ENCODE measurements at places on chromosomes 16 and 17.
A peak's percentile ranks its signal among the peaks of the same experiment; 100 is the strongest.

- DNase-seq = no peak
These were observed 42.4 kb upstream of the ZNF629 start for GRCh38 chr16:30829130-30830071.

GRCh38 chr16:31400191-31400590, 7.1 kb downstream of the ITGAD start:
- DNase-seq = no peak

DNA sequence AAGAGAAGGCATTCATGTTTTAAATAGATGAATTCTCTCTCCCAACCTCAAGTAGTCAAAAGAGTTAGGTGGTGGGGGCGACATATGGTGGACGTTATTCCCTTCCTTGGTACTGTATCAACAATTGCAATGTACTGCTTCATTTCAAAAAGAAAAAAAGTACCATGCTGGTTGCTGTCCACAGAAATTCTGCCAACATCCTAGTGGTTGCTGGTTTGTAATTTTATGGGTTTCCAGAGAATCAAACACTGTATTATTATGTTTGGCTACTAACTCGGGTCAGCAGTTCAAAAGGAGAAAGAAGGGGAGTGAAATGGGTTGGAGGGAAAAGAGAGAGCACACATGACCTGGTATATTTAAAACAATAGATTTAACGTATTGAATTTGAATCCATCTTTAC, 61.1 kb upstream of the KCNJ16 start:
- no peak for DNase-seq

DNA sequence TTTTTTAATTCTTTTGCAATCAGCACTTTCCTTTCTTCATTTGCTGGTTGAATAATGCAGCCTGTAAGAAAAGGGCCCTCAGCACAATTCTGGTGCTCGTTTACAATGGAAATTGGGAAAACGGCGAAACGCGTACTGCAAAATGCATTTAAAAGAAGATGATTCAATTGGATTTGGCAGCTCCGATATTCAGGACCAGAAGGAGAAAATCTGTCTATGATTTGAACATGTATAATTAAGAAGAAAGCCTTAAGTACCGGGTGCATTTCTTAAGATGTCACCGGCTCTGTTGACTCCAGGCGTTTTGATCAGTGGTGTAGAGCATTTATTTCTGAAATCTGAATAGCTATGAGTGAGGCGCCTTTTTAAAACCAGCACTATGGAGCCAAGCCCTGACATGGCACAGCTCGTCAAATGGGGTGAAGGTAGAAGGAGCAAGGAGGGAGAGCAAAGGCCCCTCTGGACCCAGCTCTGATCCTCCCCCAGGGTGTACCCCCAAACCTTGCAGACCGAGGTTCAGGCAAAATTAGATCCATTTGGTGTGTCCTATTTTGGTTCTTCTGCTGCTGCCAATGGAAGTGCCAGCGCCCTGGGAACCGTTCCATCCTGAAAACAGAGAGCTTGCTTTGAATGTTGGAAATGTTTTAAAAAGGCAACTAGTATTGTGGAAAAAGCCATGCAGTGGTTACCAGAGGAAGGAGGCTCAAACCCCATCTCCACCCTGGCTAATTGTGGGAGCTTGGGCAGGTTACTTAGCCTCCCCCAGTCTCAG, 161.4 kb upstream of the RPL38 start:
- DNase-seq = no peak

- peak; percentile 38 for DNase-seq
These were observed 60.4 kb downstream of the BAIAP2 start for GRCh38 chr17:81095383-81095762.

DNA sequence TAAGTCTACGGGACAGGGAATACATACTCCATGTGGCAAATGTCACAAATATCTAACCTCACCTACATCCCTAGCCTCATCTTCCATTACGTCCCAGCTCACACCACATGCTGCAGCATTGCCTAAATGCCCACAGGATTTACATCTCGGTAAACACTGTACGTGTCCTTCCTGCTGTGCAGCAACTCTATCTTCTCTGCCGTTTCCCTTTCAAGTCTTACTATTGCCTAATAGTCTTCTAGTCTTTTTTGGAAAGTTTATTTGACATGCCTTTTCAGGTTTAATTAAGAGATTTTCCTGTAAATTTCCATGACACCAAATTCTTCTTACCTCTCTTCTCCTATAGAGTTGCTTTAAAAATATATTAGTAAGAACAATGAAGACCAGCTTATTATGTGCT, 120.5 kb downstream of the HS3ST4 start:
- no peak for DNase-seq

GRCh38 chr17:48477221-48477620, 47.2 kb upstream of the SKAP1 start:
- no peak for DNase-seq

DNA sequence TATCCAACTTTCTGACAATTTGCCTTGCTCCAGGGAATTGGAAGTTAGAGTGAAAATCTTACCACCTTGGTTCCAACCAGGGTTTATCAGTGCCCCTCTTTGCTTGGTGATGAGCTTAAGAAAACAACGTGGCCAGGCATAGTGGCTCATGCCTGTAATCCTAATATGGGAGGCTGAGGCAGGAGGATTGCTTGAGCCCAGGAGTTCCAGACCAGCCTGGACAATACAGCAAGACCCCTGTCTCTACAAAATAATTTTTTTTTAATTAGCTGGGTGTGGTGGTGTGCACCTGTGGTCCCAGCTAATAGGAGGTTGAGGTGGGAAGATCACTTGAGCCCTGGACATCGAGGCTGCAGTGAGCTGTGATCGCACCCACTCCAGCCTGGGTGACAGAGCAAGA, 21.4 kb downstream of the SLC7A6 start:
- no peak for DNase-seq

DNA sequence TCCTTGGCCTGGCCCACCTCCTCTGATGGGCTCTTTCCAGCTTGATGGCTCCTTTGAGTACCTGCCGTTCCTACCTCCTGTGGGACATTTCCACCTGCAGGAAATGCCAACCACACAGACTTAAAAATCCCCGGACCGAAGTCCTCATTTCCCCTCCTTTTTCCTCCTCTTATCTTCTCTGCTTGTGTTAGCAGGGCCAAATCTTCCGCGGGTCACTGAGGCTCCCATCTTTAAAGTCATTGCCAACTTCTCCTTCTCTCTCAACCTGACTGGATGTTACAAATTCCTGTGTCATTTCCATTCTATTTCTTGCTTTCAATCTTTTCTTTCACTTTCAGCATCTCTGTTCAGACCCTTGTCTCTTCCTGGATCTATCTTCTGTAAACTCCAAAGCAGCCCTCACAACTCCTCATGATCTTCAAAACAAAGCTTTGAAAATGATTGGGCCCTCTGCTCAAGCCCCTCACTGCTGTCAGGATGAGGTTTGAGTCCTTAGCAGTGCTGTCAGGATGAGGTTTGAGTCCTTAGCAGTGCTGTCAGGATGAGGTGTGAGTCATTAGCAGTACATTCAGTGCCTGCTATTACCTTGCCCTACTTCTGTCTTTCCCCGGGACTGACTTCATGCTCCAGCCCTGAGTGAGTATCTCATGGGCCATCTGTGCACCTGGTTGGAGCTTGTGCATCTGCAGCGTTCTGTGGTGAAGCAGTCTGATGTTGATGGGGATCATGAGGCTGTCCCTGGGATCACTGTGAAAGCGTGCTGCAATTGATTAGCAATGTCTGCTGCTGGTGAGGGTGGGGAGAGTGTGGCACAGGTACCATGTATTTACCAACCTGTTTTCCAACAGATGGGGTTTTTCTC, 100.1 kb downstream of the IRF8 start:
- DNase-seq = peak; percentile 26

DNA sequence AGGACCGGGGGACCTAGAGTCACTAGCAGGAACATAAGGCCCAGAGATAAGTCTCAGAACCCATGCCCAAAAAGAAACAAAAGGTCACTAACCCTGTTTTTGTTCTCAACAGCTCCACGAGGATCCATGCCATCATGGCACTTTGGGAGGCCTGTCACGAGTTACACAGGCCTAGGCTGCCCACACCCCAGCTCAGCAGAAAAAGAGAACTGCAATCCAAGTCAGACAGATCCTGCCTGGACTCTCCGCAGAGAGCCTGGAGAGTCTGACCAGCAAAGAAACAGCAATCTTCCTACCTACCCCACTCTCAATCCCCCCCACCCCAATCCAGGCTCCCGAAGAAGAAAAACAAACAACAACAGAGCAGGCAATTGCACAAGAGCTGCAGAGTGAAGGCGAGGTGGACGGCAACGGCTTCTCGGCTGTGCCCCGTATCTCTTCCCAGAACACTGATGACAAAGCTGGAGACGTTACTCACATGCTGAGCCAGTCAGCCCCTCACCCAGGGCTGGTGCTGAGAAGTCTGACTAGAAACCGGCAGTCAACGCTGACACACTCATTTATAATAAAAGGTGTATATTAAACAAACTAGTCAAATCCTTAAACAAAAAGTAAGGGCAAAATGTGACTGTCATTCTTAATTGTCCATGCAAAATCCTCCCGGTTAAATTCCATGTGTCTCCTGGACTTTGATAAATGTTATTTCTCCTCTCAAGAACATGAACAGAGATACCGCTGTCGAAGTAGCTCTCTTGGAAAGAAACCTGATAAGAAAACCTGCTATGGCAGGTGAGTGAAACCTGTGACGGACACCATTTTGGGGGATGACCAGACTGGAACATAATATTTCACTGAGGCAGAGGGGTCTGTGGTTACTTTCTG, 89.3 kb downstream of the SMG6 start:
- no peak for DNase-seq

DNA sequence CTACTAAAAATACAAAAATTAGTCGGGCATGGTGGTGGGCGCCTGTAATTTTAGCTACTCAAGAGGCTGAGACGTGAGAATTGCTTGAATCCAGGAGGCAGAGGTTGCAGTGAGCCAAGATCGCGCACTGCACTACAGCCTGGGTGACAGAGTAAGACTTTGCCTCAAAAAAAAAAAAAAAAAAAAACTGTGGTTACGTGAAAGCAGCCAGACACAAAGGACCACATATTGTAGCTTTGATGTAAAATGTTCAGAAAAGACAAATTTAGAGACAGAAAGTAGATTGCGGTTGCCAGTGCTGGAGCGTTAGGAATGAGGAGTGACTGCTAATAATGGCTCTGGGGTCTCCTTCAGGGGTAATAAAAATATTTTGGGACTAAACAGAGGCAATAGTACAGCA, 4.0 kb upstream of the MEAK7 start:
- DNase-seq = no peak

DNA sequence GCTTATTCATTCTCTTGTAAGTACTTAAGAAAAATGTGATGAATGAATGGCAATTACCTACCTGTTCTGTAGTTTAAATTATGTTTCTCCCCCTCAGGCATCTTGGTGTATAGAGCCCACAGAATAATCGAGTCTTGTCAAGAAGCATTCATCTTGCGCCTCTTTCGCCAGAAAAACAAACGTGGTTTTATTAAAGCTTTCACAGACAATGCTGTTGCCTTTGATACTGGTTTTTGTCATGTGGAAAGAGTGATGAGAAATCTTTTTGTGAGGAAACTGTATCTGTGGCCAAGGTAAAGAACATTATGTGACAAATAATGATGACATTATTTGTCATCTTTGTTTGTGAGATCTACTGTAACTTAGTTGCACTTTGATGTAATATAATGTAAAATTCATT, 6.5 kb downstream of the ERCC4 start:
- no peak for DNase-seq

DNA sequence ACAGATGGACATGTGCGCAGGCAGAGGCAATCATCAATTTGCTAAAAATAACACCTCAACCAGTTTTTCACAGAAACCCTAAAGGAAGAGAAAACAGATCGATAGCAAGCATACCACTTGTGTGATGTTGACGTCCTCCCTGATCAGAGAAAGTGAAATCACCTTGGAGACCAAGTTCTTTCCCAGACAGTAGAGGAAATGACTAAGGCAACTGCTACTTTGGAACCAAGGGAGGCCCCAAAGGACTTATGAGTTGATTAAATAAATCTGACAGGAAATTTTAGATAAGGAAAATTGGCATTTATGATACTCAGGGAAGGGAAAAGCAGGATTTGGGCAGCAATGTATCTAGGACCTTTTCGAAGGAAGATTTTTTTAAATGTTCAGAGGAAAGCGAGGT, 267.1 kb upstream of the ASIC2 start:
- no peak for DNase-seq

- peak; percentile 41 for DNase-seq
These were observed 555 bp downstream of the HDAC5 start for GRCh38 chr17:44122816-44123355.

DNA sequence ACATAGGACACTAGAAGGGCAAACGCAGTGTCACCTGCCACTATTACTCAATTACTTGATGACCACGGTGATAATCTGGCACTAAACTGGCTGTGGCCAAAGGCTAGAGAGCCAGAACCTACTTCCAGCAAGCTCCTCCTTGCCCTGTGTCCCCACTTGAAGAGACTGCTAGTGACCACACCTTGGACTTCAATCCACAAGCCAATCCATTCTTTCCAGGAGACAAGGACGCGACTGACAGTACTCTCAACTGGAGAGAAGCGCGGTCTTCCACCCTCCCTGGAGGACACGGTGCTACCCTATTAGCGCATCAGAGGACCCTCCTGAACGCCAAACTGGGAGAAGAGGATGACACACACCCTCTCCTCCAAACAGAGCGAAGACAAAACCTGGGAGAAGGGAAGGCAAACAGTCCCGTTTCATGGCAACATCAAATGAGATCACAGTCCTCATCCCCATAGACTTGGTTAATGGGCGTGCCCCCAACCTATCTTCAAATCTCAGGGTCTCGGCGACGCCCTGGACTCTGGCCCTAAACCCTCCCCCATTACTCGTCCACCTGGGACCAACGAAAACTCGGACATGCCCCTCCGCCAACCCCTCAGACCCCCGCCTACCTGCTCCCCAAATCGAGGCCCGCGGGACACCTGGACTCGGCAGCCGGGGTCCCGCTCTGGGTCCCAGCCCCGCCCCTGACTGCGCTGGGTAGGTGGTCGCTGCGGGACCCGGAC, 508 bp downstream of the FLCN start:
- peak; percentile 32 for DNase-seq

- DNase-seq = no peak
These were observed 1027.5 kb downstream of the CDH11 start for GRCh38 chr16:64094181-64094965.

GRCh38 chr17:80633207-80633606, 88.6 kb downstream of the RPTOR start:
- DNase-seq = no peak

- peak; percentile 31 for DNase-seq
These were observed 713 bp downstream of the COX11 start for GRCh38 chr17:54967621-54968261.

GRCh38 chr17:16251043-16251442, 34.0 kb downstream of the PIGL start:
- DNase-seq = no peak

- DNase-seq = no peak
These were observed 54.0 kb downstream of the COTL1 start for GRCh38 chr16:84563786-84564420.

- peak; percentile 54 for DNase-seq
These were observed 7.1 kb downstream of the MIEN1 start for GRCh38 chr17:39722965-39723848.

- DNase-seq = no peak
These were observed 81.1 kb downstream of the MAF start for GRCh38 chr16:79519448-79519847.

Measured in stimulated activated CD8-positive, alpha-beta memory T cell treated with anti-CD3 and anti-CD28 coated beads, Interleukin-4, amount 100 ng/mL, for 48 hours (primary cell).